ENCODE measurements at places on chromosomes 5 and 9.

GRCh38 chr5:88979726-88980125, 96.7 kb upstream of the MEF2C start:
- DNase-seq = no peak

DNA sequence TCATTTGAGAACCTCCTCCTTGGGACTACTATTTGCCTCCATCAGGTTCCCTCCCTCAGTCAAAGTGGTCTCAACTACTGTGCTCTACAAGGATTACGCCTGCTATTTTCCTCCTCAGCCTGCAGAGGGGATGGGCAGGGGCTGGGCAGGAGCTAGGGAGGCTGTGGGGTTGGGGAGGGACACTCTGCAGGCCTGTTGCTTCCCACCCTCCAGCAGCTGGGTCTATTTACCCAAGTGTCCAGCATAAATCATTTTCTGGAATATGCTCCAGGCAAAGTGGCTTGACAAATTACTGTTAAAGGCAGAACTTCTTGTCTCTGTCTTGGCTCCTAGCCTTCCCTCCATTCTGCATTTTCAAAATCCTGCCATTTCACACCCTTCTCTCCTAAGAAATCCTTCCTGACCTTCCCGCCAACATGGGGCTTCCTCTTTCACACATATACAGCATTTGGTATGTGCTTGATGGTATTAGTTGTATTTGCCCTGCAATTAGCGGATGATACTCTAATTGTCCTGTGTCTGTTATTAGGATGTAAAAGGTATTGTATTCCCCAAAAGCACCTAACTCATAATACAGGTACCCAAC, 106.7 kb downstream of the EFNA5 start:
- no peak for DNase-seq

DNA sequence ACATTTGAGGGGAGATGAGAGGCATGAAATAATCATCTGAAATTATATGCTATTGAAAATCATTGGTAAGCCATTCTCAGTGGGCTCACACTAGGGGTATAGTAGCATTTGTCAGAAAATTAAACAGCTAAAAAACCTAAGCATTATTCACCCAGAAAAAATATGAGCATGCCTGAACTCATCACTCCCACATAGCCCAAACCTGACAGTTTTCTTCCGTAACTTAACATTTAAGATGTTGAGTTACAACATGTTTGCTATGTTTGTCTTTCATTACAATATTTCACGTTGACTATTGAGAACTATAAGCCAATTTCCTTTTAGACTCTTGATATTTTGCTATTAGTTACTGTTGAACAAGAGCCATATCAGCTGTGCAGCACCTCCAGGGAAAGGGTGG, 23.5 kb upstream of the GHR start:
- no peak for DNase-seq

DNA sequence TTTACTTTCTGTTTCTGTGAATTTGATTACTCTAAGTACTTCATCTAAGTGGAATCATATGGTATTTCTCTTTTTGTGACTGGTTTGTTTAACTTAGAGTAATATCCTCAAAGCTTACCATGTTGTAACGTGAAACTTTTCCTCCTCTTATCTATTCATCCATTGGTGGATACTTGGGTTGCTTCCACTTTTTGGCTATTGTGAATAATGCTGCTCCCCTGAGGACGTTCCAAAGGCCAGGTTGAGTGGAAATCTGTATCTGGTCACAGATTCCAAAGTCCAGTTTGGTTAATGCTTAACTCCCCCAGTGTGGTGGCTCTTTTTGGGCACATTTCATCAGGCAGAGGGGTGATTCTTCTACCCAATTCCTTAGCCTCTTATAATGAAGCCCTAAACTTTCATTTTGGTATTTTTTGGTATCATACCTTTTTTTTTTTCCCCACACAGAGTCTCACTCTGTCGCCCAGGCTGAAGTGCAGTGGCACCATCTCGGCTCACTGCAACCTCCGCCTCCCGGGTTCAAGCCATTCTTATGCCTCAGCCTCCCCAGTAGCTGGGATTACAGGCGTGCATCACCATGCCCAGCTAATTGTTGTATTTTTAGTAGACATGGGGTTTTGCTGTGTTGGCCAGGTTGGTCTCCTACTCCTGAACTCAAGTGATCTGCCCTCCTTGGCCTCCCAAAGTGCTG, 65.4 kb downstream of the CMYA5 start:
- no peak for DNase-seq

GRCh38 chr9:118553465-118553864, 815.8 kb downstream of the BRINP1 start:
- no peak for DNase-seq

DNA sequence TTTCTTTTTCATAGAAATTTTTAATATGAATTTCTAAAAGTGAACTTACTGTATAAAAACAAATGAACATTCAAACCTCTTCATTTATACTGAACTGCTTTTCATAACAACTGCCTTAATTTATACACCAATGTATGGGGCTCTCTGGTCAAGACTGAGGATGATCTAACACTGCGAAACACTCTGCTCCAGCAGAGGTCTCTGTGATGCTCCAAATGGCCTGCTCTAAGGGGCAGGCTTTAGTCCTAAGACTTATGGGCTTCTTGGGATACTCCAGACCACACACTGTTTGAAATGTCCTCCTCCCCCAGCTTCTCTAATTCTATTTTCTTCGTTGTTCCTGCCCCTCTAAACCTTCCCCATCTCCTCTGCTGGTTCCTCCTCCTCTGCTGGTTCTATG, 58.5 kb downstream of the LIFR start:
- no peak for DNase-seq

DNA sequence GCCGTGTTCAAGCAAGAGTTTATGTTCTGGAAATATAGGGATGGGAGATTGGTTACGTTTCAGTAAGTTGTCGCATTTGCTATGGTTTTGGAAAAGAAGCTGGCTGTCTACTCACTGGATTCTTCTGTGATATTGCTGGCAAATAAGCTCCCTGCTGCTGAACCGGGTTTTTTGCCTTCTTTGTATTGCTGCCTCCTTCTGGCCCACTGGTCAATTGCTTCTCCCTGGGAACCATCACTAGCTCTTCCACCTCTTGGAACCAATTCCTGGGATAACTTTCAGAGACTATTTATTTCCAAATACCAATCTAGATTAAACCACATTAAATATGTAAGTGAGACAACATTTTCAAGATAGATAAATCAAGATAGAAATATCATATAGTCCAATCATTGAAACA, 43.0 kb downstream of the NUDT12 start:
- DNase-seq = no peak

DNA sequence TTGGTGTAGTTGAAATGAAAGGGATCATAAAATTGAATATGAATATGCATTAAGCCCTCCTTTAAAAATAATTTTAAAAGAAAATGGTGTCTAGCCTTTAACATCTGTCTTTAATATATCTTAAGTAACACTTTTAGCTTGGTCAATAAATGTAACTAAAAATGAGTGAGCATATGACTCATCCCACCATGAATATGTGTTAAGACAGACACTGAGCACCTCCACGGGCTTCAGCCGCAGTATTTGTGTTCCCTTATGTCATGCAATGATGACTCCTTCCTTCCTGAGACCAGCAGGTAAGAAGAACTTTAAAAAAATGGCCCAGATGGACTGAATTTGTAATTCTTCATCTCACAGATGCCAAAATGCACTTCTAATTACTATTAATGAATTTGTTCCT, 563.2 kb downstream of the NR2F1-AS1 start:
- no peak for DNase-seq

GRCh38 chr5:172167895-172168294, 20.1 kb downstream of the STK10 start:
- no peak for DNase-seq

DNA sequence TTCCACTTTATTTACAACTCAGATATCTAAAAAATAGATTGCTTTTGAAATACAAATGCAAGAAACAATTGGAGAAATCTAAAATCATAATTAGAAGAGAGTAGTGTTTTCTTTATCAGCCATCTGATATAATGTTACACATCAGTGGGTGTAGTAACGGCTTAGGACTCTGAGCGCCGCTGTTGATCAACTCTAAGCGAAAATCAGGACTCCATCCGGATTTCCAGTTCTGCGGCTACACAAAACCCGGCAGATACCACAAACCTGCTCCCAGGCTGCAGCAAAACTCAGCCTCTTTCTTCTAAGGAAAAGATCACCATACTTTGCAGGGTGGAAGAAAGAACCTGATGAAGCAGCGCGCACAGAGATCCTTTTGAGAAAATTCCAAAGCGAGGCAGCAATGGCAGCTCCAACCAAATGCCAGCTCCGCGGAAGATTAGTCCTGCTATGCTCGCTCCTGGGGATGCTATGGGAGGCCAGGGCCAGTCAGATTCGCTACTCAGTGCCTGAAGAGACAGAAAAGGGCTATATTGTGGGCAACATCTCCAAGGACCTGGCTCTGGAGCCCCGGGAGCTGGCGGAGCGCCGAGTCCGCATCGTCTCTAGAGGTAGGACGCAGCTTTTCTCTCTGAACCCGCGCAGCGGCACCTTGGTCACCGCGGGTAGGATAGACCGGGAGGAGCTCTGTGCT, at the start of gene PCDHGA9:
TSS of gene PCDHGA9 (plus strand) at position 226 of the 691 bp plus-strand sequence. CDS start at position 401, 175 bp downstream.
- no peak for DNase-seq

- peak; percentile 16 for DNase-seq
Measured at GRCh38 chr9:117825609-117826347, 121.6 kb downstream of the TLR4 start.

- DNase-seq = no peak
Measured at GRCh38 chr9:15371448-15371845, 51.2 kb upstream of the SNAPC3 start.

GRCh38 chr9:98129451-98129881, 10.4 kb upstream of the TRIM14 start:
- DNase-seq = no peak

DNA sequence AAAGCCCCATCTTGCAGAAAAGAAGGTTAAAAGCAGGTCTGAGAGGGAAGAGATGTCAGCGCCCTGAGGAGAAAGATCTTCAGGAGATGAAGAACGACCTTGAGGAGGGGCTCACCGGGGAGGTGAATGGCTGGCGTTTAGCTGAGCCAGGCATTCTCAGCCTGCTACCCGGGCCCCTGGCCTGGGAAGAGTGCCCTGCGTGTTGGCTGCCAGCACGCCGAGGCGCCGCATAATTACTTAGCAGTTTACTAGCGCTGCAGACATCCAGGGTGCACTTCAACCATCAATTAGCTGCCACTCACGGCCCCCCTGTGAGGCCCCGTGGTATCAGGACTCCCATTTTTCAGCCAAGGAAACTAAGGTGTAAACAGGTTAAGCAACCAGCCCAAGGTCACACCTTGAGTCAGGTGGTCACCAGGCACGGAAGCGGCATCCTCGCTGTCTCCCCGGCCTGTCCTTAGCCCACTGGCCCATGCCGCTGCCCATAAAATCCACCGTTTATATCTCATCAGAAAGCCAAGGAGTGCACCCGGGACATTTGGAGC, 551.9 kb downstream of the BNC2 start:
- no peak for DNase-seq

DNA sequence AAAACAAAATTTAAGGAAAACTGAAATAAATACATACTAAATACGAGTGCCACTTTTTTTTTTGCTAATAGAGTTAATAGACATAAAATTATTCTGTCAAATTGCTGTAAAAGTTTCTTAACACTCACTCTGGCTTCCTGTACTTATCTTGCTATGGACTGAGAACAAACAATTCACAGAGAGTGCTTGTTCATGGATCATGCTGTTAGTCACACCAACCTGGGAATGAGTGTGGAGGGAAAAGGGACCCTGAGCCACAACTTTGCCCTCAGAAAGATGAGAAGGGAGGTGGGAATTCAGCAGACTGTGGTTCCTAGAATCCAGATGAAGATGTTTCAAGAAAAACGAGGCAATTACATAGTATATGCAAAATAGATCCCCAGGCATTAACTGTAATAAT, 246.9 kb downstream of the FBXL7 start:
- DNase-seq = no peak

DNA sequence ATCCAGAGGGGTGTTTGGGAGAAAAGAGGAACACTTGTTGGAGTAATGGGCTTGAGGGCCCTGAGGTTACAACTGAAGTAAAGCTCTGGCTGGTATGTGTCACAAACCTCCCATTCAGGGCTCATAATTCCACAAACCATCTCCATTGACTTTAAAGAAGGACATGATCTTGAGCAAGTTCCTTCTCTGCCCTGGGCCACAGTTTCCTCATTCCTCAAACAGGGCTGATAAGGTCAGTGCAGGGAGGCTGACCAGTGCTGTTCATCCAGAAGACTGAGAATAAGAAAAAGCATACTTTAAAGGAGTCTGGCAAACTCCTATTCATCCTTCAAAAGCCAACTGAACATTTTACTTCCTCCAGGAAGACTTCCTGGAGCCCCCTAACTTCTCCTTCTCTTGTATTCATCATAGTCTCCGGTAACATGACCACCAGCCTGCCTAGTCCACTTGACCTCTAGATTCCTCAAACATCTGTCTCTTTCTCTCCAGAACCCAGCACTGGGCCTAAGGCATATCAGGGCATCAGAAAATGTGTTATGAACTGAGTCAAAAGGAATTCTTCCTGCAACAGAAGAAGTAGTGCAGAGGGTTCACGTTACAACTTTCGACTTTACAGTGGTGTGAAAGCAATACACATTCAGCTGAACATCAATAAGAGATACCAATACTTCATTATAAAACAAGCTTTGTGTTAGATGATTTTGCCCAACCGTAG, 20.7 kb upstream of the PTPN3 start:
- DNase-seq = no peak

- no peak for DNase-seq
Measured at GRCh38 chr5:14187660-14188059, 44.5 kb downstream of the TRIO start.

GRCh38 chr9:21267485-21268346, 27.9 kb upstream of the IFNA14 start:
- no peak for DNase-seq

DNA sequence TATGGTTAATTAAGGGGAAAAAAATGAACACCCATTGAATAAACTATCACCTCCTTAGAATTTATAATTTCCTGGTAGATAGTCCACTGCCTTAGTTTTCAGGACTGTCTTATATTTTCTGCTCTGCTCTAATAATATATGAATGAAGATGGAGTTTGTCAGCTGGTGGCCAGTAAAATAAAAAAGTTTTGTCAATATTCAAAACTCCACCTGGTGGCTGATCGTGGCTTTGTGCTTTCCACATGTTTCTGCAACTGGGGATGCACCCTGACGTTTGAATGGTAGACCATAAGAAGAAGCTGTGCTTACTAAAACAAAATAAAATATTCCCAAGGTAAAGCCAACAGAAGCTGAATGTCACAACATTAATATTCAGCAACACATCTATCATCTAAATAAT, 286.6 kb upstream of the IZUMO3 start:
- DNase-seq = no peak

GRCh38 chr5:14272548-14273205, 129.5 kb downstream of the TRIO start:
- DNase-seq = no peak

DNA sequence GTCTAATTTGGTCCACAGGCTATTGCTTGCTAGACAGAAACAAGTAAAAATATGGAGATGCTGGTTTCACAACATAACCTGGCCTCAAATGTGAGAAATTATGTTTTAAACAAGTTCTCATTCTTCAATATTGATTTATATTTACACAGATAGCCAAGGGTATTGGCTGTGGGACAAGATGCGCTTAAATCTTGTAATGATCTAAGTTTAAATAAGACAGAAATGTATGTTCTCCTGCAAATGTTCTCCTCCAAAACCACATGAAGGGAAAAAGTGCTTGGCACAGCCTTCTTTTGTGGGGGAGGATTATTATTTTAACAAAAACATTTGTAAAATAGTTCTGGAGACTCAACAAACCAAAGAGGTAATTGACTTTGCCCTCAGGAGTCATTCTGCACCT, 356.0 kb downstream of the DMAC1 start:
- DNase-seq = no peak
